ENCODE measurements at places on chromosomes 12 and 14. TPM values are rescaled to one million over a fixed set of nuclear protein-coding genes. Genes with fewer than 3 reads are reported as not detected.

GRCh38 chr14:46432516-46432915, 219.1 kb downstream of the RPL10L start:
- DNase-seq = no peak
- no peaks in the 10 kb centered on the region for H3K36me3 ChIP-seq
- no peak overlapping the region for H3K4me3 ChIP-seq
- no peak overlapping the region for H3K27ac ChIP-seq

- H3K27me3 ChIP-seq = no peaks in the 10 kb centered on the region
- H3K36me3 ChIP-seq = no peaks in the 10 kb centered on the region
- no peak for DNase-seq
- H3K4me1 ChIP-seq = no peaks in the 10 kb centered on the region
- no peak overlapping the region for H3K4me3 ChIP-seq
Observed at GRCh38 chr12:95505039-95505438, 31.1 kb downstream of the METAP2 start.

GRCh38 chr12:9711664-9712063, 21.2 kb downstream of the CLECL1 start:
- no peak for DNase-seq
- H3K36me3 ChIP-seq = no peaks in the 10 kb centered on the region
- H3K4me3 ChIP-seq = no peak overlapping the region

DNA sequence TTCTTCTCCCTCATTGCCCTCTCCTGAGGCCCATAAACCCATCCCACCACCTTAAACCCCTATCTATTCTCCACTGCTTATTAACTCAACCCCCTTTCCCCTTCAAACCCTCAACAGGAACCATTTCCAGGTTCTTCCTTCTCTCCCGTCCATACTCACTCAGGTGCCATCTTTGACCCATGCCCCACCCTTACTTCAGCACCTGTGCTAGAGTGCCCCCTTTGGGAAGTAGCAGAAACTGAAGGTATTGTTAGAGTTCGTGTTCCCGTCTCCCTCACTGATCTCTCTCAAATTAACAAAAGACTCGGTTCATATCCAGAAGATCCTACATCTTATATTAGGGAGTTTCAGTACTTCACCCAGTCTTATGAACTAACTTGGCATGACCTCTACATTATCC, 86.6 kb downstream of the TMTC3 start:
- H3K4me1 ChIP-seq = no peaks in the 10 kb centered on the region
- H3K27ac ChIP-seq = no peak overlapping the region
- no peak overlapping the region for H3K4me3 ChIP-seq
- H3K36me3 ChIP-seq = no peaks in the 10 kb centered on the region

DNA sequence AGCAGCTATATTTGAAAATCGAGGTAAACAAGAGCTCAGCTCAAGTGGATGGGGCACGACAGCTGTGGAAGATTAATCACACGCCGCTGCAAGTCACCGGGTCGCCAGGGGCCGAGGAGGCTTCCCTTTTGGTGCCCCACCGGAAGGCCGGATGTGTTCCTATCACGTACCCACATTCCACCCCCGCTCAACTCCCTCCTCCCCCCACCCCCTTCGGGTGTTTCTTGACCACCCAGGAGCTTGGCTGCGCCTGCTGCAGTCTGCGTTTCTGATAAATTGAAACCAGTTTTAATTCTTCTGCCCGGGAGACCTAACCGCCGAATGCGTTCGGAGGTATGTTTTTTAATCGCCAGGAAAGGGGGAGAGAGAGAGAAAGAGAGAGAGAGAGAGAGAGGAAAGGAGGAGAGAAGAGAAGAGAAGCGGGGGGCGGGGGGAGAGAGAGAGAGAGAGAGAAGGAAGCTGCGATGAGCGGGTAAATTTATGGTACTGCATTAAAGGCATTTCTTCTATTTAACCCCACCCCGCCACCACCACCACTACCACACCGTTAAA, 1.8 kb downstream of the SLC8A3 start:
- peaks cover 2% of the 10 kb centered on the region for H3K27me3 ChIP-seq
- DNase-seq = no peak
- no peak overlapping the region for H3K27ac ChIP-seq
- H3K36me3 ChIP-seq = no peaks in the 10 kb centered on the region
- peak overlapping the region; percentile 53 for H3K4me3 ChIP-seq
- H3K4me1 ChIP-seq = peaks cover 29% of the 10 kb centered on the region

DNA sequence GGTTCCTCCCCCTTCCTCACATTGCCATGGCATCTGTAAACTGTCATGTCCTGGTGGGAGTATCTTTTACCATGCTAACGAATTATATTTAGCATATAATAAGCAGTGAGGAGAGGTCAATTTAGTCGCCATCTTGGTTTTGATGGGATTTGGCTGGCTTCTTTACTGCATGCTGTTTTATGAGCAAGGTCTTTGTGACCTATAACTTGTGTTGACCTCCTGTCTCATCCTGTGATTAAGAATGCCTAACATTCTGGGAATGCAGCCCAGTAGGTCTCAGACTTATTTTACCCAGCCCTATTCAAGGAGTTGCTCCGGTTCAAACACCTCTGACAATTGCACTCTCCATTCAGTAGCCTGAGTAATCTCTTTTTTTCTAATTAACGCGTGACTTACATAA, 2.1 kb upstream of the EIF4B start:
- peaks cover 20% of the 10 kb centered on the region for H3K4me1 ChIP-seq
- peaks cover 10% of the 10 kb centered on the region for H3K27me3 ChIP-seq

DNA sequence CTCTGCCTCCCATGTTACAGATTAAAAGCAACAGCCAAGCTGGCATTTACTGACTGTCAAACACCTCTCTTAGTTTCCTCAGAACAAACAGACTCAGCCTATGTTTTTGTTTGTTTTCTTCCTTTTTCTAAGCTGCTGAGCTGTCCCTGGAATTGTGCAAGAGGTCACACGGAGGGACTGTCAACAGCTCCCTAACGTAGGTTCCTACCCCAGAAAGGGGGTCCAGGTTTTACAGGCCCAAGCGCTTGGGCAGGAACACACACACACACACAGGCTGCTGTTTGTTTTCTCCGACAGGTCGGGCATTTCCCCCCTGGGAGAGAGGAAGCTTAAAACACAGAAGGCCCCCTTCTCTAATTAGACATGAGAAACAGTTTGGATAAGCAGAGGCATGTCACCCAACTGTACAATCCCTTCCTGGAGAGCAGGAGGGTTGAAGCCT, 739.6 kb upstream of the TBX3 start:
- DNase-seq = no peak
- no peak overlapping the region for H3K27ac ChIP-seq
- no peaks in the 10 kb centered on the region for H3K4me1 ChIP-seq
- H3K27me3 ChIP-seq = no peaks in the 10 kb centered on the region
- no peaks in the 10 kb centered on the region for H3K36me3 ChIP-seq

DNA sequence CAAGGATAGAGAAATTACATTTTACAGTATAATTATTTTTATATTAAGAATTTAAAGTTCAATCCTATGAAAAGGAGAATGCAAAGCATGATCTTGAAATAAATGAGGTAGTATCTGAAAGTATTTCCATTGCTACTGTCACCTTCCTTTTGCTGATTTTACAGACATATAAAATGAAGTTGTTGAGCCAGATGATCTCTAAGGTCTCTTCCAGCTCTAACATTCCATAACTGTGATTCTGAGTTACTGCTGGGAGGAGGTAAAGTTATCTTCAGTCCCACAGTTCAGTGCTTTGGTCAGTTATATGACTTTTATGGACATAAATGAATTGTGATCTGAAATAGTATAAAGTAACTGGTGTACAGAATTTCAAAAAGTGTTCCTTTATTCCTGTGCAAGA, 52.8 kb downstream of the SLC38A6 start:
- no peak overlapping the region for H3K27ac ChIP-seq
- DNase-seq = no peak
- H3K27me3 ChIP-seq = no peaks in the 10 kb centered on the region
- no peaks in the 10 kb centered on the region for H3K4me1 ChIP-seq

GRCh38 chr14:35535483-35536112, 1.6 kb downstream of the INSM2 start:
- no peak for DNase-seq
- H3K27ac ChIP-seq = no peak overlapping the region
- H3K4me1 ChIP-seq = peaks cover 24% of the 10 kb centered on the region
- peaks cover 25% of the 10 kb centered on the region for H3K27me3 ChIP-seq
- peaks cover 4% of the 10 kb centered on the region for H3K36me3 ChIP-seq

Gene OR10AD1
- total RNA-seq = not detected

Gene CHD8
- total RNA-seq = 125 TPM

Gene DRAM1
- total RNA-seq = 3.8 TPM

Gene EPYC
- not detected for total RNA-seq

Gene AICDA
- 0.10 TPM for total RNA-seq

Gene PLEKHH1
- 0.20 TPM for total RNA-seq

Measured in T-cell (primary cell).